ENCODE measurements at places on chromosomes 7 and 10. TPM values are rescaled to one million over a fixed set of nuclear protein-coding genes. Genes with fewer than 3 reads are reported as not detected.

Gene FEZF1
- total RNA-seq = 12.9 TPM

Gene GIMAP4
- total RNA-seq = not detected

Gene SDK1
- total RNA-seq = 7.3 TPM

Gene ACHE
- total RNA-seq = 4.8 TPM

Gene TMEM139
- total RNA-seq = 4.4 TPM

Gene CALML5
- total RNA-seq = not detected

Gene VSTM4
- total RNA-seq = 0.73 TPM

Gene ERLIN1
- total RNA-seq = 32.0 TPM

Gene FAM180A
- total RNA-seq = not detected

GRCh38 chr7:102994567-102994966 lies 80.0 kb downstream of the FBXL13 start:
- no peak for DNase-seq

- DNase-seq = no peak
Observed at GRCh38 chr7:28069807-28070206, 110.8 kb downstream of the JAZF1 start.

GRCh38 chr10:117237401-117237991 lies 3.4 kb upstream of the SLC18A2 start:
- DNase-seq = no peak

GRCh38 chr10:118565301-118566075 lies 30.0 kb downstream of the PRLHR start:
- no peak for DNase-seq

DNA sequence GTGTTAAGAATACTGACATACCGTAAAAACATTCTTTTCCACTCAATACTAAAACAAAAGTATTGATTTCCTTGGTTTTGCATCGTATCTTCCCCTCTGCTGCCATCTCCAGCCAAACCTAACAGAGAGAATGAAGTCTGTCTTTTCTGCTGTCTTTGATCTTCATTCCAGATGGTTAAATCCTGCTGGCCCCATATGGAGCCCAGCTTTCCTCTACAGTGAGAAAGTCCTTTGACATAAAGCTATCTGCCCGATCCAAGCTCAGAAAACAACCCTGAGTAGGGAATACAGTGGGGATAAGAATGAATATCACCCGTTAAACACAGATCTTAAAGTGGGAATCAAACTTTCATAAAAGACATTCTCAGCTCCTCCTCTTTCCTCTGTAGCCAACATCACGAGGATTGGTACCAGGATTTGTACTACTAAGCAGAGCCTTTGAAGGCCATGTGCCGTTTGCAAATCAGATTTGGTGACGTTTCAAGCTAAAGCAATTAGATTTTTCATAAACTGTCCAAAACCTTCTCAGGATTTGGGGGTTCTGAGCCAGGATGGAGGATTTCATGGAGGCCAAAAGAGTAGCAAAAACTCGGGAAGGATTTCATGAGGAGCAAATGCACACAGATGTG lies 30.8 kb upstream of the GPAM start:
- no peak for DNase-seq

DNA sequence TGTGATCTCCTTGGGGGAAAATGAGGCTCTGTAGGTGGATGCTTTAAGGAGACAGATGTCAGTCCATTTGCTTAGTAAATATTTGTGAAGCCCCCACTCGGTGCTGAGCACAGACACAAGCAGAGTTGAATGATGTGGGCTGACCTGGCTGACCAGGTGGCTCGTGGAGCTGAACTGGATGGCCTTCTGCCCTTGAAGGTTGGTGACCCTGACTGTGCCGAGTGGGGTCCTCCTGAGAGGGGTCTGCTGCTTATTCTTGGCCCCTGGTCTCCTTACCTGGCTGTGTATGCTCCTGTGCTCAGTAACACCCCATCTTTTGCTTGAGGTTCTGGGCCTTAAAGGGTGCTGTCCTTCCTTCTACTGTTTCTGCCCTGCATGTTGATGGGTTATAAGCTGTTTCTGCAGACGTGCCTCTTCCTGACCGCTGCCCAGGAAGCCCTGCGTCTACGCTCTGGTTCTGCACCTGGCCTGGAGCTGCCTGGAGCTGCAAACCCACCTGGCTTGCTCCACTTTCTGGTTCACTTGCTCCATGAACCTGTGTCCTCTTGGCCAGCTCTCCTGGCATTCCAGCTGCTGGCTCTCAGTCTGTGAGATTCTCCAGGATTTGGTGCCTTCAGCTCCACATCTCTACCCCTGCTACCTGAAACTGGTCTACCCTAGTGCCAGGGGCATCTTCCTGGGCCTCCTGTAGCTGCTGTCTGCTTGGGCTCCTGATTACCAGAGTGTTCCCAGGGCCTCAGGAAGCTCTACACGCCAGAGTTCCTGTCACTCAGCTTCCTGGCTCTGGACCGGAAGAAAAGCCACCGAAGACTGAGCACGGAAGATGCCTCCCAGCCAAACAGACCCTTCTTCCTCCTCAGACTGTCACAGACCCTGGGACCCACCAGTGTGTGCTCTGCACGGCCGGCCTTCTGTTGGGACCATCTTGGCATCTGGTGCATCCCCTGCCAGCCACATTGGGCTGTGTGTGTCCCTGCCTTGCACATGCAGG lies 76.5 kb downstream of the ADCY1 start:
- DNase-seq = no peak

GRCh38 chr10:78657163-78657861 lies 411.5 kb upstream of the ZMIZ1 start:
- DNase-seq = peak; percentile 17

GRCh38 chr7:114084472-114085312 lies 165.9 kb upstream of the PPP1R3A start:
- no peak for DNase-seq

DNA sequence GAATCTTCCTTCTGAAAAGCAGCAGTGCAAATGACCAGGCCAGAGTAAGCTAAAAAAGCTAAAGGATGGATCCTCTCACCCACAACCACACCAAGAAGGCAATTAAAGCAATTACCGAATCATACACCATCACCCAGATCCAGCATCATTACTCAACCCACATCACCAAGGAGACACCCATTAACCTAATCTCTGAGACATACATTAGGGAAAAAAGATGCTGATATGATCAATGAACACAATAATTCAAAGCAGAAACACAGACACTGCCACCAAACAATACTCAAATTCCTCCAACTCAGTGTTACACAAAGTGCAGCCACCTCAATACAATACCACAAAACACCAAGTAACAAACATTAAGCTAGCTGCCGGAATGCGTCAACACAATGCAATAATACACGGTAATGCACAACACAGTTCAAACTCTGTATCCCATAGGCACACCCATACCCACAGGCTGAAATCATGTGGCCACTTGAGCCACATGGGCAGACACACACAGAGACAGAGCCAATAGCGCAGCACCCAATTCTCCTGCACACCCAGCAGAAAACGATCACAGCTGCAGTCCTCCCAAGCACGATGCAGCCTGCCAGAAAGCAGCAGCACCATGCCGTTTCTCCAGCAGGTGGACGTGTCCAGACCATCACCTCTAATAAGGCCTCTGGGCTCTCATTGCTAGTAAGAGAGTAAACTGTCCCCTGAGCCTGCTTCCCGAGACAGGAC lies 21.5 kb downstream of the PAX2 start:
- DNase-seq = no peak

DNA sequence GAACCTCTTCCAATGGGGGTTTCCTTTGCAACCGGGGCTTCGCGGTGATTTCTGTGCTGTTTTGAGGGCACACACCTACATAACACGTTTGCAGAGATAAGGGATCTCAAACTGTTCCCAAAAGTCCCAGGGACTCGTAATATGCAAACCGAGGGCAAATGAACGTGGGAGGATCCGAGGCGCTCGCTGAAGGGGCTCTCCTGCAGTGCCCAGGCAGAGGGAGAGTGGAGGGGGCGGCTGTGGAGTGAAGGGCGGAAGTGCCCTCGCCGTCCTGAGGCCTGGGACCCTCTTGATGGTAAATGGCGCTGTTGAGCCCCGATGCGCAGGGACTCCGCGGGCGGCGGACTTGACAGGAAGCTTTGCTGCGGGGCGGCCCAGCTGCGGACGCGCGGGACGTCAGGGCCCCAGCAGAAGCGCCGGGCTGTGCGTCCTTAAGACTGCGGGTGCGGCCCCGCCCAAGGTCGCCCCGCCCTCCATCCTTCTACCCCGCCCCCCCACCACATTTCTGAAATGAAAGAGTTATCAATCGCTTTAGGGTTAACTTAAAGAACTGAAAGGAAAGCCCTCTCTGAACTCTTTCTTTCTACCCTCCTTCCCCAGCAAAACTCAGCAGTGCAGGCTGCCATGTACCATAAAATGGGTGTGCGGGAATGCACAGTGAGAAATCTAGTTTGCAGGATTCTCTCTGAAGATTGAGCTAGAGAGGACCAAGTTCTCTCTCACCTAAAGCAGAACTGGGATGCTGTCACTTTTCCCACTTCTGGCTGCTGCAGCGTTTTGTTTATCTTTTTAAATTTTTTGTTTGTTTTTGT lies 151.8 kb upstream of the YAE1 start:
- DNase-seq = peak; percentile 46

GRCh38 chr7:79459381-79459780 lies 5.9 kb upstream of the MAGI2 start:
- no peak for DNase-seq

DNA sequence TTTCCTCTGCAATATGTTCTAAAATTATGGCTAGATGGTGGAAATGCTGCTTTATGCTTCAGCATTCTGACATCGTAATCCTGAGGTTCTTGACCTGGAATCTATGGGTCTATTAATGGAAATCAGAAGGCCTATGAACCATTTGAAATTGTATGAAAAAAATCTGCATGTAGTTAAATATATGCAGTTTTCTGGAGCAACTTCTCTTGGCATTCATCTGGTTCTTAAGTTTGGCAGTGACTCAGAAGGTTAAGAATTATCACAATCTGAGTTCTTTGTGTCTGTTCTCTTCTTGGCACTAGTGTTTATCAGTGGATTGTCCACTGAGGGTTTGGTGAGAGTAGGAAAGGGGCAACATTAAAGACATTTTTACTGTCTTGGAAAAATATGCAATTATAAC lies 71.1 kb upstream of the FZD1 start:
- DNase-seq = no peak

GRCh38 chr7:95684037-95684436 lies 87.7 kb upstream of the PDK4 start:
- no peak for DNase-seq

DNA sequence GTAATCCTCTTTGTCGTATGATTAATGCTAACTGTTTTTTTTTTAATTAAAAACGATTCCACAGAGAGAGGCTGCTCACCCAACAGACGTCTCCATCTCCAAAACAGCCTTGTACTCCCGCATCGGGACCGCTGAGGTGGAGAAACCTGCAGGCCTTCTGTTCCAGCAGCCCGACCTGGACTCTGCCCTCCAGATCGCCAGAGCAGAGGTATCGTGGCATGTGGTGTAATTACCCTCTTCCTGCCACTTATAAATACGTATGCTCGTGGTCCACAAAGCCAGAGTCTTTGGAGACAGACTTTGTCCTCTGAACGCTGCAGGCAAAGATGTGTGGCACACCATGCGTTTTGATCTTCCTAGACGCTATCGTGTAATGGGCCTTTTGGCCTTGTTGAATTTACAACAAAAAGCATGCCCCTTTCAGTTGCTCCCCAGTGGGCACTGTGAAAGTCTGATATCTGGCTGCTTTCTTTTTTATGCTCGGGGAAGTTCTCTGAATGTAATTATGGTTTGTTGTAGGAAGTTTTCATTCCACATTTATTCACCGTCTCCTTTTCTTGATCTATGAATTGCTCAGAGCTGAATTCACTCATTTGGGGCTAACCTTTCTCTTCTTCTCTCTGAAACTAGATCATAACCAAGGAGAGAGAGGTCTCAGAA lies 33.6 kb upstream of the BTBD16 start:
- DNase-seq = no peak

- DNase-seq = no peak
Observed at GRCh38 chr7:45456747-45457524, 117.2 kb upstream of the ADCY1 start.

- peak; percentile 95 for DNase-seq
Observed at GRCh38 chr10:71696628-71697326, 22.8 kb downstream of the C10orf105 start.

- no peak for DNase-seq
Observed at GRCh38 chr7:15831606-15832005, 145.1 kb upstream of the MEOX2 start.

GRCh38 chr10:115696747-115697146 lies 576.3 kb downstream of the GFRA1 start:
- DNase-seq = no peak

- no peak for DNase-seq
Observed at GRCh38 chr10:109898666-109899355, 24.5 kb downstream of the XPNPEP1 start.

DNA sequence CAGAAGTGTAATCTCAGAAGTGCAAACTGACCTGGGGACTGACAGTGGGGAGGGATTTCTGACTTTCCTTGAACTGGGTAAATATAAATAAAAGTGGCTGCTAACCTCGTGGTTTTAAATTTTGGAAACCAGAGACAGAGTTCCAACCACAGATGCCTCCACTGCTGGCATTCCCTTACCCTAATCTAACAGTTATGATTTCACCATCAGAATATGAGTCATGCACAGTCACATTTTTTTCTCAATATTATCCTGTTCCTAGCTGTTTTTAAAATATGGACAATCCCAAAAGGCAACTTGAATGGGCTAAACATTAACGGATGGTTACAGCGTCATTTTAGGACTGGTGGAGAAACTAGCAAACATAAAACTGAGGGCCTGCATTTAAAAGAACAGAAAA lies 264.3 kb upstream of the INHBA start:
- no peak for DNase-seq

DNA sequence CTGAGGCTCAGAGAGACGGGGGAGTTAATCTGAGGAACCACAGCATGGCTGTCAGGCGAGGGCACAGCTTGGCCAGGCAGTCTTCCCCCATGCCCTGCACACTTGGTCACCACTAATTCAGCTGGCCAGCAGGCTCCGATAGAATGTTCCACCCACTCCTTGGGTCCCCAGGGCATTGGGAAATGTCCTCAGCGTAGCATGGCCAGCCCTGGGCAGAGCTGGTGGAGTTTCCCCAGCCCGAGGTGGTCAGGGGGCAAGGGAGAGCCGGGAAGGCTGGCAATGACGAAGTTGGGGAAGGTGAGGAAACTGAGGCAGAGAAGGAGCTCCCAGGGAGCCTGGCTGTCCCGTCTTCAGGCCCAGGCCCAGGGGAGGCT lies 12.1 kb upstream of the GRIFIN start:
- DNase-seq = no peak
